ENCODE measurements at places on chromosomes 16 and 17.
A peak's percentile ranks its signal among the peaks of the same experiment; 100 is the strongest.

DNA sequence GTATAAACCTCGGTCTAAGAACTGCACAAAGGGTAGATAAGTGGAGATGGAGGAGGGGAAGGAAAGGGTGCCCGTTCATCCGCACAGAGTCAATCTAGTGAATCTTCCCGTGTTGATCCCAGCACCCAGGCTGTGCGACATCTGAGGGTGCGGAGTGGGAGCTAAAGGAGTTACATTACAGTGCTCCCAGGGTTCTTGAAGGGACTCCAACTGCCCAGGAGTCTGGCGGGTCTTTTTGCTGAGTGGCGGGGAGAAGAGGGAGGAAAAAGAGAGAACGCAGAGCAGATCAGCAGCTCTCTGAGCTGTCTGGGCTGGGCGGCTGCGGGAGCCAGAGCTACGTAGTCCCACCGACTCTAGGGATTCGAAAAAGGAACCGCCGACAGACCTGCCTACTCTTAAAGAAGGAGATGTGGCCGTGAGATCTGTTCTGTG, 1.6 kb upstream of the CA10 start:
- no peak for DNase-seq

GRCh38 chr17:8382052-8382879, 727 bp downstream of the RPL26 start:
- no peak for DNase-seq

- no peak for DNase-seq
These were observed 4.6 kb downstream of the PRSS21 start for GRCh38 chr16:2821487-2822157.

DNA sequence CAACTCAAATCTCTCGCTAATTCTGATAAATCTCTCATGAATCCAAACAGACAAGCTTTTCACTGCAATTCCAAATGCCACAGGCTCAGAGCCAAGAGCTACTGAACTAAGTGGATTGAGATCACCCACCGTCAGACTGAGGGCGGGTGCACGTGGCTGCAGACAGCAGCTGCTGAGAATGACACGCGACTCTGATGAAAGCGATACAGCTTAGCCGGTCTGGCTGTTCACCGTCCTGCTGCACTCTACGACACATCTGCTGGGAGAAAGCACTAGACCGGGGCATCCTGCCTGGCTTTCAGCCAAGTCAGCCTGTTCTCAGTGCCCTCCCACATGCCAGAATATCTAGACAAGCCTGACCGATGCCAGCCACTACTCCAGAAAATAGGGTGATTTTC, 42.6 kb downstream of the KLHDC4 start:
- DNase-seq, result no peak

DNA sequence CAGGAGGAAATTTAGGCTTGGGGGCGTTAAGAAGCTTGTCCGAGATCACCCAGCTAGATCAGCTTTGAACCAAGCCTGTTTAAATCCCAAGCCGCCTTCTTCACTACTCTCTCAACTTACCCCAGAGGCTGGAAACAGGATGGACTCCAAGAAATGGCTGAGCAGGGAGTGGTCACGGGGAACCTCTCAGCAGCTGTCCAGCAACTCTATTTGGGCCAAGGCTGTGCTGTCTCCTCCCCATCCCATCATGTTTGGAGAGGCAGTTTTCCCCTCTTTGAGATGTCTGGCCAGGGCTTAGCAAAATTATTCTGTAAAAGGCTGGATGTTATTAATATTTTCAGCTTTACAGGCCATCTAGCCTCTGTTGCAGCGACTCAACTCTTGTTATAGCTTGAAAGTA, 305.7 kb downstream of the RBFOX1 start:
- DNase-seq, result no peak

DNA sequence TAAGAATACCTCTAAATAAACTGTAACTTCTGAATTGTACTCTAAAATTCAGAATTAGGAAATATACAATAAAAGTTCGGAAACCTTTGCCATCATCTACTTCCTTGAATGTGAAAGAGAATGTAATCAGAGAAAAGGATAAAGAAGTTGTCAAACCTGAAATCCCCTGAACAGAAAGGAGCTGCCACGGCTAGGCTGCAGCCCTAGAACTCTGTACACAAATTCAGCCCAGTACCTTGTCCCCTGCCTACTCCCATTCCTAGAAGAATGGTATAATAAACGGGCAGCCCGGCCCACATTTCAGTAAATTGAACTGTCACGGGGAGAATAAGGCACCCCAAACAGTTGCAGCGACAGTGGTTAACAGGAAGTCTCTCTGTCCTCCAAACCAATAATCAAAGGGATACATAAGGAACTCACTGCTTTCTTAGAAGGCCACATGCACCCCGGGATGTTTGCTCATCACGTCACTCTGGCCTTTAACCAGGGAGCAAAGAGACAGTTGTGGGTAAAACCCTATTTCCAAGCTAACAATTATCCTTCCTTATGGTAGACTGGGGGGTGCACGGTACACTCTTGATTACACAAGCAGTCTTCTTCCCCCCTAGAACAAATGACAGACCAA, 24.3 kb upstream of the RFFL start:
- DNase-seq, result no peak

GRCh38 chr17:8103549-8103948, 14.8 kb downstream of the ALOXE3 start:
- DNase-seq, result no peak

GRCh38 chr17:79207960-79208359, 133.3 kb downstream of the ENGASE start:
- no peak for DNase-seq

- DNase-seq, result no peak
These were observed 45.1 kb downstream of the SOX9 start for GRCh38 chr17:72165867-72166439.

- DNase-seq, result no peak
These were observed 577 bp downstream of the TTC19 start for GRCh38 chr17:15999974-16000827.

DNA sequence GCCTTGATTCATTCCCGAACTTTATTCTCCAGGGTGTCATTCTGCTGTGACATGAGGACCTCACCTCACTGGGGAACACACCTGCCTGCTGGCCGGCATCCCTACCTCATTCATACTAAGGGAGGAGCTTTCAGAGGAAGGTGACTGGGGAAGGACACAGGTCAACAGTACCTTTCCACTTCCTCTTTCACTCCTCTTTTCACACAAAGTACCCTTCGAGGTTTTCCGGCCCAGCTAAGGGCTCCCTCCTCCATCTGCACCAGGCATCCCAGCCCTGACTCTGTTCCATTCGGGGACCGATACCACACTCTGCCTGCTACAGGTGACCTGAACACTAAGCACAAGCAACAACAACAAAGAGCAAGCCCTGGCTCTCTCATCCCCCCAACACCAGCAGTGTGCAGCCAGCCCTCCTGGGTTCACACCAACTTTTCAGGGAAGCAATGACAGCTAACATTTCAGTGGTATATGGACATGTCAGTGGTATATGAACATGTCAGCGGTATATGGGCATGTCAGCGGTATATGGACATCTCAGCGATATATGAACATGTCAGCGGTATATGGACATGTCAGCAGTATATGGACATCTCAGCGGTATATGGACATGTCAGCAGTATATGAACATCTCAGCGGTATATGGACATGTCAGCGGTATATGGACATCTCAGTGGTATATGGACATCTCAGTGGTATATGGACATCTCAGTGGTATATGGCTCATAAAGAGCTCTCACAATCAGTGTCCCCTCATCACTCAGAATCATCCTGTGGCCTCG, 16.0 kb downstream of the TRIM25 start:
- no peak for DNase-seq

DNA sequence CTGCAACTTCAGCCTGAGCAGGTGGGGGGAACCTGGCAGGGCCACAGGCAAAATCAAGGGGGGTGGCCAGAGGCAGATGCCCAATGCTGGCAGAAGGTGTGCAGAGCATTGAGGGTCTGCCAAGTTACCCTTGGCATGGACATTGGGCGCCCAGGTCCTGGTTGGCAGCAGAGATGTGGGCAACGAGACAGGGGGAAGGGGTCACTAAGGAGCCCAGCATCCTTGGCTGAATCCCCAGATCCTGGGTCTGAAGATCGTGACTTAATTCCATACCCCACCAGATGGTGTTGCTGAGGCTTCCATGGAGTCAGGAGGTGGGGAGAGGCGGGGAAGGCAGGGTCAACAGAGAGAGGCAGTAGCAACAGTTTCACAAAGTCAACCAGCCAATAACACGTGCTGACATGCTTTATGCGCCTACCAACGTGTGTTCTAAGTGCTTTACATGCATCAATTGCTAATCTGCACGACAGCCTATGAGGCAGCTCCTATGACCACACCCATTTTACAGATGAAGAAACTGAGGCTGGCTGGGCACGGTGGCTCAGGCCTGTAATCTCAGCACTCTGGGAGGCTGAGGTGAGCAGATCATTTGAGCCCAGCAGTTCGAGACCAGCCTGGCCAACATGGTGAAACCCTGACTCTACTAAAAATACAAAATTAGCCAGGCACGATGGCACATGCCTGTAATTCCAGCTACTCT, 83.3 kb downstream of the GSG1L start:
- DNase-seq, result no peak

DNA sequence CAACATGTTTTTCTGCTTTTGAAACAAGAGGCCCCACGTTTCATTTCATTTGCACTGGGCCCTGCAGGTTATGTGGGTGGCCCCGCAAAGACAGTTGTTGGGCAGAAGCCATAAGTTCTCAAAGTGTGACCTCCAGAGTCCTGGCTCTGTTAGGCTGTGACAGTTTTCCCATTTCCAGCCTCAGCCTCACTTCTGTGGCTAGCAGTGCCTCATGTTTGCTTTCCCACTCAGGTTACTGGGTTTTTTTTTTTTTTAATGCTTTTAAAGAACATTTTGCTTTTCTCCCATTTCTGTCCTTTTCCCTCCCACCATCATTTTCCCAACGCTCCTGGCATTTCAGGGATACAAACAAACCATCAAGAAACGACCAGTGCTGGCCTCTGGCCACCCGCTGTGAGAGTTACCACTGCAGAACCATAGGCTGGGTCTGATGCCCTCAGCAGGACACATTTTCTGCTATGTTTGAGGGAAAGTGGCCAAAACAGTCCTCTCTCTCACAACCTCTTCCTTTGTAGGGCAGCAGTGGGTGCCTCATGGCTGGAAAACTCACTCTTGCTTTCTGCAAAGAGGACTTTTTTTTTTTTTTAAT, 159.0 kb upstream of the MPHOSPH6 start:
- no peak for DNase-seq

GRCh38 chr16:11208916-11209665, 46.9 kb downstream of the SOCS1 start:
- DNase-seq, result no peak

DNA sequence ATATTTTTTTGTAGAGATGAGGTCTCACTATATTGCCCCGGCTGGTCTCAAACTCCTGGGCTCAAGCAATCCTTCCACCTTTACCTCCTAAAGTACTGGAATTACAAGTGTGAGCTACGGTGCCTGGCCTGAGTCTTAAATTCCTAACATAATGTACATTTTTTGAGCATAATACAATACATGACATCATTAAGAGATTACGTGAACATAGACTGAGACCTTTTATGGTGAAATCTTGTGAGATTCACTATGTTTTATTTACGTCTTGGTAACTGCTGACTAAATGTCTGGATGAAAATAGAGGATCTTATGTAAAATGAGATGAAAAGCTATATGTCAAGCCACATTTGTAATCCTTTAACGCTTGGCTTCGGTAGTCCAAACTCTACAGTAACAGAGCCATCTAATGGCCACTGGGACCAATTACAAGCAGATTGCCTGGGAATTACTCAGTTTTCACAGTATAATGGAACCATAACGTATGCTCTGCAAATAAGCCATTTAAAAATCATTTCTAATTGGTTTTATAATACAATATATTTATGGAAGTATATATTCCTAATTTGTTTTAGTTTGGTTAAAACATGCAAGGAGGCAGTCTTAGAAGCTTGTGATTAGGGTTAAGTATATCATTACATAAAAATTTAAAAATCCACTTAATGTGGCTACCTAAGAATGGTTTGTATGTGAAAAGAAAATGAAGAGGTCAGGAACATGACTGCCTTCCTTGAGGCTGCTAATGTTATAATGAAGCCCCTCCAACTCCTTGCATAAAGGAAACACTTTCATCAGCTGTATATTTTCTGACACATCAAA, 8.1 kb upstream of the EFCAB13 start:
- peak; percentile 11 for DNase-seq

DNA sequence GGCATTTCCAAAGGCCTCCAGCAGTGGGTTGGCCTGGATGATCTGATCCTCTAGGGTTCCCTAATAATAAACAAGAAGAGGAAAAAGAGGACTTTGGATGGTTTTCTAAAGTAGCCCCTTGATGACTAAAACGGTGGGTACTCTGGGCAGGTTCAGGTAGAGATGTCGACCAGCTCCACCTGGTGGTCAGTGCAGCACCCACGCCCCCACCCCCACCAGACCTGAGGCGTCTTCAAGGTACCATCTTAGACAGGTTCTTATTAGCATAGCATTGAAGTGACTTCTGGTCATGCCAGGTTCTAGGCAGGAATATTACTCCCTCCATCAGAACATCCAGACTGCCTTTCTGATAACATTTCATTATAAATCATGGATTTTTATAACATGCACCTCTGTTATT, 15.0 kb downstream of the MYH13 start:
- no peak for DNase-seq

DNA sequence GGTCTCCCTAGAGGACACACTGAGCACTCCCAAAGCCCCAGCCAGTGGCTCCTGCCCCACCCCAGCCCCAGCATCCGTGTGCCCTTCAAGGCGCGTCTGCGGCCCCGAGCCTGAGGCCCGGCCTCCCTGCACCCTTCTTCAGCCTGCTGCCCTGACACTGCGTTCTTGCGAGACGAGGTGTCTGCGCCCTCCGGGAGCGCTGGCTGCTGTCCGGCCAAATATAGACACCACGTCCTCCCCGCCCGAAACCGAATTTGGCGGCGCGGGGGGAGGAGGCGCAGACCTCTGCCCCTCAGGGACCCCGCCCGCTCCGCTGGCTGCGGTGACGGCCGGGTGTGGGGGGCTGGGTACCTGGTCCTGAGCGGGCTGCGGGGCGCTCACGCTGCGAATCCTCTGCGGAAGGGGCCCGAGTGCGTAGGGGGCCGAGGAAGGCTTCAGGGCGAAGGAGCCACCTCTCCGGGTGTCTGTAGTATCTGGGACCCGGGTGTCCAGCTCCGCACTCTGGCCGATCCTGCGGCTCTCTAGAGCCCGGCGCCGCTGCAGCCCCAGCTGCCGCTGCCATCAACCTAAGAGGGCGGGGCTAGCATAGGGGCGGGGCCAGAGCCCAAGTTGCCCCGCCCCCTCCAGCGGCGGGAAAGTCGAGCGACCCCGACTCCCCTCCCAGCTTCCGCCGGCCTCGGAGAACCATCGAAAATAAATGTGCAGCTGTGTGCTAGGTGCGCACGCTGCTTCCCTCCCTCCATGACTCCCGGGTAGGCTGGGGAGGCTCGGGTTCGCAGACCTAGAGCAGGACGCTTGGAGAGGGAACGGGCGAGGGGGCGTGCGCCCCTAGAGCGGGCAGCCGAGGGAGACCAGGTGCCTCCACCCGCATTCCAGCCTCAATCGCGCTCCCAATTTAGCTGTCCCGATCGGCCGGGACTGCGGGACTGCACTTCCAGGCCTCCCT, at the start of gene CORO6:
TSS of gene CORO6 (minus strand) at position 576 of the 946 bp plus-strand sequence. CDS start 1,491 bp downstream, outside the sequence.
- DNase-seq, result no peak
